ENCODE measurements at places on chromosomes 2 and 18.

DNA sequence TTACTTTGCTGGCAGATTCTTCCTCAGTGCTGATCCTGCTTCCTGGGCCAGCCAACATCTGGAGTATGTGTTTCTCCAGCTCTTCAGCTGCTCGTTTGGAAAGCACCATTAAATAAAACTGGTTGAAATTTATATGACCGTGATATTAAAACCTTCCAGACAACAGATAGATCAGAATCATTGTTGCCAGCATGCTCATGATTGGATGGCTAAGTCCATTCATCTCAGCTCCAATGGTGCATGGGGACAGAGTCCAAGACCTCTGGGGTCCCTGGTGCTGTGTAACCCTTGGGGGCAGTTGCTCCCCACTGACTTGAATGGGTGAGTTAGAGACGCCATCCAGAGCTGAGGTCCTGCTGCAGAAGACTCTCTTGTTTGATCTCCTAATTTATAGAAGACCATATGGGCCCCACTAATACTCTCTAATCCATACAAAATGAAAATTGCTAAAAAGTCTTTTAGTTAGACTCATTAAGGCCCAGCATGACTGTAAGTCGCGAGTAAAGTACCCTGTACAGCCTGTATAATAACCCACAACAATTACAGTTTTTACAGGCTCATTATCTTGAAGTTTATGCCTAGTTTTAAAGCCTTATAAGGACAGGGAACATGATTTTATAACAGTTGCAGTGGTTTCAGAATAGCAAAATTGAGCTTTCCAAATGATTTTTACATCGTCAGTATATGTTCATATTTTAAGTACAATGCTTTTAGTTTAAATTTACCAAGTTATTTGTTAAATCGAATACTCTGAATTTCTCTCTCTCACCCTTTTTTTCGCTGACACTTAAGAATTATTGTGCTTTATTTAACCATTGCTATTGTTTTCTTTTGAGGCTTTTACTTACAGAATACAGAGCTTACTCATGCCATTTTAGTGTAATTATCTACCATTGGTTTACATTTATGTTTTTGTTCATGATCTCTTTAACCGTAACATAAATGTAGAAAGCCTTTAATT lies 60.0 kb downstream of the CABLES1 start:
- no peak for DNase-seq

- no peak for DNase-seq
Observed at GRCh38 chr2:113407446-113408099, 29.9 kb upstream of the ZNG1B start.

DNA sequence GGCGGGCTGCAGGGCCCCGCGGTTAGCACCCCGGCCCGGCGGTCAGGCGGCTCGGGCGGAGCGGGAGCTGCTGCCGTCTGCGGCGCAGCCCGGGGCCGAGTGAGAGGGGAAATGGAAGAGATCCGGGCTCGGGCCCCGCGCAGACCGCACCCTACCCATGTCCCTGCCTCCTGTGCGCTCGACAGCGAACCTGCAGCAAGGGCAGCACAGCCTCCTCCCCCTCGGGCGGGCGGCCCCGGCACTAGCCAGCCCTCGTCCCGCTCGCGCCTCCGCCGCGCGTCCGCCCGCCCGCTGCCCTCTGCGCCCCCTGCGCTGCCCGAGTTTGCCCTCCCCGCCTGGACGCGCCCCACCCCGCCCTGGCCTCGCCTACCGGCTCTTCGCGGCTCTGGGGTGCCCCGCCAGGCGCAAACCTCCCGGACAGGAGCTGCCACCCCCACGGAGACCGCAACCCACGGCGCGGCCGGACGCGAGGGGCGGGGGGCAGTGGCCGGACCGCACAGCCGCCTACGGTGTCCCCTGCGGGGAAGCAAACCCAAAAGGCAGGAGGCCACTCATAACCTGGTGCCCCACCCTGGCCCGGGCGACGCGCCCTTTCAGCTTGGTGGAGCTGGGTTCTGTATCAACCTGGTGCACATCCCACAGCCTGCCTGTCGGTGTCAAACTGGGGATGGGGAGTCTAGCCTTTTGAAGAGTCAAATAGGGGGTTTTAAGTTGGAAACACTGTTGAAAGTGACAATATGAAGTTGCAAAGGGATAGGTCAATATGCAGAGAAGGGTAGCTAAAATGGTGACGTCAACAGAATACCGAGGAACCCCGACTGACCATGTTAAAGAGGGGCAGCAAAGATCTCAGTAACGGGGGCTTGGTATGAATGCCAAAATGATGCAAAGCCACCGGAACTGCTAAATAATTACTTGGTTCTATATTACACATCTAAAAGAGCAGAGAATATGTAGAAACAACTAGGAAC lies at the start of gene IHH:
Gene IHH, minus strand, starts transcription at position 101 of the 971 bp plus-strand sequence. CDS start 454 bp downstream, outside the sequence.
- no peak for DNase-seq

DNA sequence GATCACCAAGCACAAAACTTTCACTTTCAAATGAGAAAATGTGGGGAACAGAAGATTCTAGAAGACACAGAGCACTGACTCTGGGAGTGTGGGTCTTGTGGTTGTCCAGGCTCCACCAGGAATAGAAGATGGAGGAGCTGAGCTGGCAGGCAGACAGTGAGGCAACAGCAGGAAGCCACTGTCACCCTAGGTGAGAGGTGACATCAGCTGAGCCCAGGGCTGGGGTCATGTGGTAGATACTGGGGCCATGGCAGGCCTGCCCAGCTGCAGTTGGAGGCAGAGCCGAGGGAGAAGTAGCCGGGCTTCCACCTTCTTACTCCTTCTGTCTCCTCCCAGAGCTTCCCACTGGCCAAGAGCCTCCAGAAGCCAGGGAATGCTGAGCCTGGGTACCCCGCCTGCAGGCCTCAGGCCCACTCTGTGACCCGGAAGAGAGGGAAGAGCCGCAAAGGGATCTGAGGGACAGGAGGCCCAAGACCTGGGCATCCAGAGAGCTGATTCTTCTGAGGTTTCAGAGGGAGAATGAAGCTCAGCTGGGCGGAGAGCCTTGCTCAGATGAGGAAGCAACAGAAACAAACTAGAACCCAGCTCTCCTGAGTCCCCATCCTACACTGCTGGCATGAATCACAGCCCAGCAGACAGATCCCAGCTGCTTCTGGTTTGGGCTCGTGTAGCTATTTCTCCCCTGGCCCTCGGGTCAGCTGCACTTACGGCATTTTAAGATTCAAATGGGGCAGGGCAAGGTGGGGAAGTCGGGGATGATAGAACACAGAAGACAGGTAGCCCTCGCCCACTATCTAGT lies 39.8 kb upstream of the ASAP2 start:
- no peak for DNase-seq

DNA sequence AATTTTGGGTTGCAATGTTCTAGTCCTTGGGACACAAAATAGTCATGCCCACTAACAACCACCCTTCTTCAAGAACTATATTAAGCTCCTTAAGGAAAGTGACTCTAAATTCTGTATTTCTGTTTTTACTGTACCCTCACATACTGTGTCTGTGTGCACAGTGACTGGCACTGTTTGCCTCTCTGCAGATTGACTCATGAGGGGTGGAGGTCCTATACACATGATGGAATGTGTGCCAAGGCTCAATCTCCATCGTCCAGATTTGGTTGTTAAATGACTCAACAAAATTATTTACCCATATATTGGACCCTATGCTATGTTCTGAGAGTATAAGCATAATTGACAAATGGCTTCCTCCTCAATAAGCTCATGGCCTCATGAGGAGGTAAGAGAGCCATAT lies 126.6 kb upstream of the CWC22 start:
- DNase-seq = no peak

DNA sequence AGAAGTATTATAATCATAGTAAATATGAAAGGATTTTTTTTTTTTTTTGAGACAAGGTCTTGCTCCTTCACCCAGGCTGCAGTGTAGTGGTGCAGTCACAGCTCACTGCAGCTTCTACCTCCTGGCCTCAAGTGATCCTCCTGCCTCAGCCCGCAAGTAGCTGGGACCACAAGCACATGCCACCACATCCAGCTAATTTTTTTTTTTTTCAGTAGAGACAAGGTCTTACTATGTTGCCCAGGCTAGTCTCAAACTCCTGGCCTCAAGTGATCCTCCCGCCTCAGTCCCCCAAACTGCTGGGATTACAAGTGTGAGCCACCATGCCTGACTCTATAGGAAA lies 301.6 kb upstream of the STON1 start:
- DNase-seq = peak; percentile 64

DNA sequence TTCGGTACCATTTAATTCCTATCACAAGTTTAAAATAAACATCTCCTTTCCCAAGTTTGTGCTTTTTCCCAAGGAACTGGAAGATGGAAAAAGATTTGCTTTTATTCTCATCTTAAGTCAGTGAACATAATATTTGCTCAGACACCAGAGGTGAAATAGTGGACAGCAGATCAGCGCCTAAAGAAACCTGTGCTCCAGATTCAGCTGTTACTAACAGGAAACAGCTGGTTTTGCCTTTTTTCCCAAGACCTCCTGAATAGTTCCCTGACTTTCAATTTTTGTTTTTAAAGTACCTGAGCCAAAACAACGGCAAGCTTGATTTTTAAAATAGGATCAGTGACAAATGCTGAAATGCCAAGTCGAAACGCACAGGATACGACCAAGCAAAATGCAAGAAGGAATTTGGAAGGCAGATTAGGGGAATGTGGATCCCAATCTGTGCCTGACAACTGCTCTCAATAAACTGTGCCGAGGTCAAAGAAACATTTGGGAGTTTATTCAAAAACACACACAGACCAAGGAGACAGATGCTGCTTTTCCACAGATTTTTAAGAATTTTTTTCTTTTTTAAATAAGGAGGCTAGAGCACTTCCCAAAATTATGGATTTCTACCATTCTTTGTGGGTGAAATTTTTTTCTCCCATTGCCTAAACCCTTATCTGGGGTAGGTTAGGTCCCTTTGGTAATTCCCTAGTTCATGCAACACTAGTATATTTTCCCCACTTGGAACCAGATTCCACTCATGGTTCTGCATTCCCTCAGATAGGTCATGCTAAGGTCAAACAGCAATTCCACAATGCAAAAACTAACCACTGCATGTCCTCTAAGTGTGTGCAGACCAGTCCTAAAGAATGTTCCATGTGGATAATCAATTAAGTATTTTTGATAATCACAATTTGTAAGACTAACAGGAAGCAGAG lies 121.5 kb upstream of the PDE1A start:
- DNase-seq = no peak

DNA sequence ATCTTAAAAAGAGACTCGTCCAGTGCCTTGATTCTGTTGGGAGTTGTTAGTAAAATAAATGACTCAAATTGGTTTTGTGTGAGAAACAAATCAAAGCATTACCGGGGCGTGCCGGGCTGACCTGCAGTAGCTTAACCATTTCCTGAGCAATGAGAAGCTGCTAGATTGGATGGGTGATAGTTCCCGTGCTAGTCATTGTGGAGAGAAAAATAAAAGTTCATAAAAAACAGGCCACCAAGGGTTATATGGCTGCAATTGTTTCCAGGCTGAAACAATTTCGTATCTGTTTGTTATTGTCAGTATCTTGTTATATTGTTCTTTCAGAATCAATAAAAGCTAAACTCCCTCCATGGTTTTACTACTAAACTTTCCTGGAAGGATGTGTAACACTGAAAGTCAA lies 314.4 kb downstream of the MTX2 start:
- DNase-seq = no peak

DNA sequence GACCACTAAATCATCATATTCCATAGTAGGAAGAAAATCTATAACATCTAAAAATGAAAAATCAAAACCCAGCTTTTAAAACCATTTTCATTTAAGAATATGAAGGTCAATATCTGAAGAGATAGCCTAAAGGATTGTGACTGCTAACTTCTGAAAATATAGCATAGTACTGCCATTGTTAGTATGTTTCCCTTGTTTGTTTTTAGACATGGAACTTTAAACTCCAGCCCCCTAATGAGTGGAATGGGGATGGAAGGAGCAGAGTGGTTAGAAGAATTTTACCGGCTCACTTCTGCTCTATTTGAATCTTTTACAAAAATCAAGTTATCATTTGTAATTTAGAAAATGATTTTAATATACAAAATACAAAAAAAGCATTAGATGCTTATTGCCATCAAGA lies 169.0 kb downstream of the CD226 start:
- DNase-seq = no peak

GRCh38 chr2:217101972-217102371 lies 242.1 kb upstream of the TNP1 start:
- peak; percentile 71 for DNase-seq

DNA sequence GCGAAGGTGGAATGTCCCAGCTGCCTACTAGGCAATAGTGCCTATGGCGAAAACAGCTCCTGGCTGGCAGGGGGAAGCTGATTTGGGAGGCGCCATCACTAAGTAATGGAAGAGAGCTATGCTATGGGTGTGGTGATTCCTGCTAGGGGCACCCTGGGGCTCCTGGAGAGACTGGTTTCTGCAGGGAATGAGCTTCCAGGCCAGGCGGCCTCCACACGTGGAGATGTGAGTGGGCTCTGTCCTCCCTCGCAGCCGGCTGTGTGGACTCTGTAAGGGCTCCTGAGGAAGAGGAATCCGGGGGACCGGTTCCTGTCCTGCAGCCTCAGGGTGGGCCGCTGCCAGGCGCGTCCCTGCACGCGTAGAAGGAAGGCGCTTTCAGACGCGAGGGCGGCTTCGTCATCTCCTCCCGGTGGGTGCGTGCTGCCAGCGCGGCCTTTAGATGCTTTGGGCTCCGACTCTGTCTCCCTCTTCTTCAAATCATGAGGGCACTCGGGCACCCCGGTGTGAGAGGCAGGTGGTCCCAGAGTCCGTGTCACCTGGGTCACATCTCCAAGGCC lies 55.5 kb upstream of the ANKRD62 start:
- no peak for DNase-seq

GRCh38 chr2:97891611-97892010 lies 104.1 kb downstream of the TMEM131 start:
- no peak for DNase-seq

- no peak for DNase-seq
Observed at GRCh38 chr2:88201811-88202169, 31.6 kb downstream of the THNSL2 start.

DNA sequence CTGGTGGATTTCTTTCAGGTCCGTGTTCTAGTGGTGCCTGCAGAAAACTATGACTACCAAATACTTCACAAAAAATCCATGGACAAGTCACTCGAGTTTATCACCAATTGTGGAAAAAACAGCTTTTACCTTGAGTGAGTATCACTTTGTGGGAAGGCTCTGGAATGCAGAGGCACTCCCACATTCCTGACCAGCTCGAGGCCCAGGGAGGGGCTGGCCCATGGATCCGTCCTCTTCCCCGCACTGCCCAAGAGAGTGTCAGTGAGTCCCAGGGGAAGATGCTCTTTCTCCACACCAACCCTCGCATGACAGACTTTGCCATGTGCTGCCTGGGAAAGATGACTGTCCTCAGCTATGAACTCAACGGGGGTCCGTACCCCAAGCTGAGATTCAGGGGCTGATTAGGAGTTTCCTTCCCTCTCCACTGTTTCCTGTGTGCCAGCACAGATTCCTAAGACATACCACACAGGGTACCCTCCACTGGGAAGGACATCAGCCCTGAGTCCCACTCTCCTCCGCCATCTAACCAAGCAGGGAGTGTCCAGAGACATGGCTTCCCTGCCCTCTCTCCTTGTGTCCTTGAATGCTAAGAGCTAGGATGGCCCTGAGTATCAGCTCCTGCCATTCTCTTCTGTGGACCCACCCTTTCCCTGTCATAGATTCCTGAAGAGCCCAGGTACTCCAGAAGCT lies 155.9 kb downstream of the LAMA3 start:
- no peak for DNase-seq

DNA sequence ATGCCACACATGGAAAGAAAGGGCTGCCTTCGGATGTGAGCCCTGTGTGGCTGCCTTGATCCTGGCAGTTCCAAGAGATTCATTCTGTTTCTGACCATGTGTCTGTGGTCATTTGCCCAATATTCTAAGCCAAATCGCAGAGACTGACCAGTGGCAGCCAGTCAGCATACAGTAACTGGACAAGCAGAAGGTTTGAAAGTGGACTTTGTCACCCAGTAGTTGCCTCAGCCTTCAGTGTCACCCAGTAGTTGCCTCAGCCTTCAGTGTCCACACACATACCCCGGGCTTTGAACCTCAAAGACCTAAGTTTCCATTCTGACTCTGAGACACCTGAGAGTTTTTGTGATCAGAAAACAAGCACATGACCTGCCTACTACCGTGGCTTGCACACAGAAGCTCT lies 5.0 kb downstream of the RFX8 start:
- no peak for DNase-seq

All from GM12865 (cell line).